ENCODE measurements at places on chromosomes 1 and 21. TPM values are rescaled to one million over a fixed set of nuclear protein-coding genes. Genes with fewer than 3 reads are reported as not detected.

Gene KLF17
- total RNA-seq = not detected

Gene PSRC1
- total RNA-seq = 0.84 TPM

Gene USP48
- 11.5 TPM for total RNA-seq

Gene ITLN2
- total RNA-seq = not detected

Gene RHBDL2
- total RNA-seq = not detected

Gene LCE1F
- not detected for total RNA-seq

Gene C8B
- not detected for total RNA-seq

Gene CCDC27
- total RNA-seq = 0.09 TPM

DNA sequence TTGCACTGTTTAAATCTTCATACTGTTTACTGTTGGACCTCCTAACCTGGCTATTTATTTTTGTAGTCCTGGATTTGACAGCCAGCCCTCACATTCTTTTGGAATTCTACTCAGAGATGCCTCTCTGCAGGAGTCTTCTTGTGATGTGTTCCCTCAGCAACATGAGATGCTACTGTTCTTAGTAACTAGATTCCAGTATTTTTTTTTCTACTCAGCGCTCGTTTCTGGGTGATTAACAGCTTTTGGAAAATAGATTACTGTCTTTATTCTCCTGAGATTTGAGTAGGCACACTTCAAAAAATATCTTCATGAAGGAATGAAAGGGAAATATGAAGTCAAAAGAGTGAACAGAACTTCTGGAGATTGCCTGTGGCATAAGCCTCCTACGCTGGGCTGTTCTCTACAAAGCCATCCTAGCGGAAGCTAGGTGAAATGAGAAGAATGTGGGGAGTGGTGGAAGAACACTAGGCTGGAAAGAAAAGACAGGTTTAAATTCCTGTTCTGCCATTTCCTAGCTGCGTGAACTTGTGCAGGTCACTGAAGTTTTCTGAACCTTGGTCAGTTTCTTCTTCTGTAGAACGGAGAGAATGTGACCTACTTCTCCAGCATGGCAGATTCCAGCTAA lies 75.9 kb downstream of the LRRC8C start:
- no peak overlapping the region for H3K4me3 ChIP-seq
- H3K27me3 ChIP-seq = no peaks in the 10 kb centered on the region
- DNase-seq = no peak
- H3K4me1 ChIP-seq = no peaks in the 10 kb centered on the region
- no peaks in the 10 kb centered on the region for H3K36me3 ChIP-seq
- no peak overlapping the region for H3K27ac ChIP-seq

DNA sequence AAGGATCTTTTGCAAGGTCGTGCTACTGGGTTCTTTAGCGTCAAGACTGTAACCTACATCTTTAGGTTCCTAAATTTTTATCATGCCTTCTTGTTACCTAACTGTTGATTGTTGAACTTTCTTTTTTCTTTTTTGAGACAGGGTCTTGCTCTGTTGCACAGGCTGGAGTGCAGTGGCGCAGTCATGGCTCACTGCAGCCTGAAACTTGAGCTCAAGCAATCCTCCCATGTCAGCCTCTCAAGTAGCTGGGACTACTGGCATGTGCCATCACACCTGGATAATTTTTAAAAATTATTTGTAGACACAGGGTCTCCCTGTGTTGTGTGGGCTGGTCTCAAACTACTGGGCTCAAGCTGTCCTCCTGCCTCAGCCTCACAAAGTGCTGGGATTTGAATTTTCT lies 52.9 kb downstream of the NFIA start:
- DNase-seq = no peak
- no peak overlapping the region for H3K4me3 ChIP-seq
- no peak overlapping the region for H3K27ac ChIP-seq
- H3K27me3 ChIP-seq = no peaks in the 10 kb centered on the region

GRCh38 chr1:154750681-154751665 lies 119.1 kb downstream of the KCNN3 start:
- H3K27me3 ChIP-seq = no peaks in the 10 kb centered on the region
- no peak for DNase-seq

DNA sequence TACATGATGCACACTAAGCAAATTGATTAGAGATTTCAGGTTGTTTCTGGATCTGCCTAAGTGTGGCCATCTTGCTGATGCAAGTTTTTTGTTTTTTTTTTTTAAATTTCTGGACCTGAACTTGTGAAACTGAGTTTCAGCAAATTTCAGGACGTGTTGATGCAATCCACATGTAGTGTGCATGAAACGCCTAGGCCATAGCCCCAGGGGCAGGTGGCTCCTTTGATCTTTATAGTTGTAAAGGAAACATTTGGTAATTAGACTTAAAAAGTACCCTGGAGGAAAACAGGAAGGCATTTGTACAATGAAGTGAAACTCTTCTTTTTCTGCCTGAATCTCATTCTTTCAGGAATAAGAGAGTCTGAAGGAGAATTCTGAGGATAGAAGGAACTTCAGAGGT lies 162.2 kb upstream of the LHX8 start:
- H3K4me1 ChIP-seq = no peaks in the 10 kb centered on the region
- no peaks in the 10 kb centered on the region for H3K36me3 ChIP-seq
- no peak overlapping the region for H3K27ac ChIP-seq
- H3K27me3 ChIP-seq = no peaks in the 10 kb centered on the region
- H3K4me3 ChIP-seq = no peak overlapping the region

GRCh38 chr21:44648557-44649311 lies 2.5 kb downstream of the KRTAP10-11 start:
- no peak overlapping the region for H3K27ac ChIP-seq
- H3K36me3 ChIP-seq = no peaks in the 10 kb centered on the region
- no peak overlapping the region for H3K4me3 ChIP-seq
- H3K4me1 ChIP-seq = no peaks in the 10 kb centered on the region

DNA sequence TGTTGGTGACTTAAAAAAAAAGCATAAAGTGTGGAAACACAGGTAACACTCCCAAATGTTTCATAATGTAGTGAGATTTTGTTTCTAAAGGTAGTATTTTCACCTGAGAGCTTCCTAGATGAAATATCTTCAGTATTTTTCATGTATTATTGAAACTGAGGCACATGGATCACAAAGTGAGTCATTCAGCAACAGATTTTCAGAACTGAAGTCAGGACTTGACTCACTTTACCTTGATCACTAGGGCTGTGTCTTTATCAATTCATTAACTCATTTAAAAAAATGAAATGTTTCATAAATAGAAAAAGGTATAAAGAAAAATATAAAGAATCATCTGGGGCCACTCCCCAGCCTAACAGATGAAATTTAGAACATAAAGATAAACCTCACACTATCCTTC lies 66.5 kb upstream of the RCC1 start:
- no peak for DNase-seq
- peaks cover 28% of the 10 kb centered on the region for H3K4me1 ChIP-seq
- H3K27me3 ChIP-seq = no peaks in the 10 kb centered on the region
- no peak overlapping the region for H3K27ac ChIP-seq
- H3K36me3 ChIP-seq = no peaks in the 10 kb centered on the region

DNA sequence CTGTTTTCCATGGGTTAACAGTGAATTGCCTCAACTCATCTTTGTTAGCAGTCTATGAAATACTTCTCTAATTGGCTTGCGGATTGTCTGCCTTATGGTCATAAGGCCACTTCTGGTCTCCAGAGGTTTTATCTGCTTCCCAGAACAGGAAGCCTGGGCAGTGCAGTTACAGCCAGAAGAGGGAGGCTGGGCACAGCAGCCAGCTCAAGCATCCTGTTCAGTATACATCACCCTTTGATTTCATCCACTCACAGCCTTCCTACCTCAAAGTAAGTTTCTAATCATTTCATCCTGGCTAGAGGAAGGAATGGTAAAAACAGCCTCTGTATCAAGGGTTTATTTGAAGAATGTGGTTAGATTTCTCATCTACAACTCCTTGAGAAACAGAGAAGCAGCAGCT lies 311.5 kb upstream of the DEPDC1 start:
- no peak overlapping the region for H3K27ac ChIP-seq
- no peaks in the 10 kb centered on the region for H3K36me3 ChIP-seq
- no peaks in the 10 kb centered on the region for H3K4me1 ChIP-seq
- no peak for DNase-seq
- no peak overlapping the region for H3K4me3 ChIP-seq

- no peaks in the 10 kb centered on the region for H3K36me3 ChIP-seq
- peak overlapping the region; percentile 99 for H3K27ac ChIP-seq
- no peaks in the 10 kb centered on the region for H3K27me3 ChIP-seq
- peak overlapping the region; percentile 87 for H3K4me3 ChIP-seq
- H3K4me1 ChIP-seq = peaks cover 31% of the 10 kb centered on the region
Measured at GRCh38 chr1:226940806-226941067, 643 bp downstream of the COQ8A start.

DNA sequence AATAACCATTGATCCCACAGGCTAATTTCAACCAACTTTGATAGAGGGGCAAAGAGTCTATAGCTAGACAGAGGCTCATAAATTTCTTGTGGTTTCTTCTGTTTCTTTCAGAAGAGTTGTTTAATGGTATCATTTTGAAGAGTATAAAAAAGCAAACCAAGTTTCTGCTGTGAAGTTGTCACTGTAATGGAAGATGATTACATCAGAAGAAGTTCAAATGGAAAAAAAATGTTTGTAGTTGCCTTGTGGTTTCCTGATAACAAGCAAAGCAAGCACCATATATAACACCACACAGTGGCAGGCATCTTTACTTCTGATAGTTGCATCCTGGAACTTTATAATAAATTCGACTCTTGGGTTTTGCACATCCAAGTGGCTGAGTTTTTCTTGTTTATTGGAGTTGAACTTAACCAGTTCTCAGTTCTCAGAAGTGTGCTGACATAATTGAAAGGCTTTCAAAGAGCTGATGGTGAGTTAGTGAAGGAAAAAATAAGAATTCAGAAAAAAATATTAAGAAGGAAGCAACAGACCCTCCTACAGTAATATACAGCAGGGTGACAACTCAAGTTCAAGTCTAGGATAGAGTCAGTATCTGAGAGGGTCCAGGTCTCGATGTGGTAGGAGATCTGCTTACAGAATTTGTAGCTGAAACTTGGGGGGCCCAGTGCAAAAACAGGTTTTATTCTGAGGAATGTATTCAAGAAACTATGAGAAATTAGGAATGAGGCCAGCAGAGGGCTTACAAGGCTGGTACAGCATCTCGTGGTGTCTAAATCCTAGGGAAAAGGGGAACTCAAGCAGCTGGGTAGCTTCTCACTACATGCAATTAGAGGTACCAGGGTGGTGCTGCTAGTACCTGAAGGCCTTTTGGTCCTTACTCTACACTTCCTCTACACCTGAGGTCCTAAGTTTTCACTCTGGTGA lies 123.5 kb downstream of the CRB1 start:
- no peaks in the 10 kb centered on the region for H3K36me3 ChIP-seq
- DNase-seq = no peak
- H3K27me3 ChIP-seq = no peaks in the 10 kb centered on the region
- no peaks in the 10 kb centered on the region for H3K4me1 ChIP-seq

DNA sequence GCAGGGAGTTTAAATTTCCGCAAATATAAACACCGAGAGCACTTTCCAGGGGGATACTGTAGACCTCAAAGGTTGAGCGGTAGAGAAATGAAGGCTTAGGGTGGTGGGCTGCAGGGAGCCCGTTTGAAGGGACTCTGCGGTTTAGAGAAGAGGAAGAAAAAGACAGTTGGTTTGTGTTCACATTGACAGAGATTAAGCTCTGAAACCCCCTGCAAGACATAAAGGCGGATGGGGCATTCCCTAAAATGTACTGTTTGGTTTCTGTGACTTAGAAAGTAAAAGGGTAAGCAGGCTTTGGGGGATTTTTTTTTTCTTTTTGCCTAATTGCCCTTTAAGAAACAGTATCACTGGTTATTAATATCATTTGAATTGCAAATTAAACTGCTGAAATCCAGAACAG lies 1.3 kb downstream of the KAZN start:
- no peaks in the 10 kb centered on the region for H3K4me1 ChIP-seq
- H3K36me3 ChIP-seq = no peaks in the 10 kb centered on the region
- peaks cover 46% of the 10 kb centered on the region for H3K27me3 ChIP-seq
- H3K4me3 ChIP-seq = no peak overlapping the region

DNA sequence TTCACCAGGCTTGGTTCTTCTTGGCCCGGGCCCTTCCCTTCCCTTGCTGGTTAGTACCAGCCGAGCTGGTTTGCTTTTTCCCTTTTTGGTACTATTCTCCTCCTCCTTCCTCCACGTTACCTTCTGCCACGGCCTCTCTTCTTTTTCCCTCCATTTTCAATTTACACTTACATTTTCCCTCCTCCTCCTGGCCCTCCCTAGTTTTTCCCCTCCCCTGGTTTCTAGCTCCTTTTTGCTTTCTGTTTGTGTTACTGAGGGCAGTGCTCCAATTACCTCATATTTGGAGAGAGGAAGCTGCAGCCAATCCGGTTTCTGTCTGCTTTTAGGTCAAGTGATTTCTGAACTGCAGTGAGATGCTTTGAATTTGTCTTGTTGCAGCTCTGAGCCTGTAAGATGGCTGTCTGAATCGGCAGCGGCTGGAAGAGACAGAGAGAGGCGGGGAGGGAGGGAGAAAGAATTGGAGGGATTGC lies 63.7 kb downstream of the MACF1 start:
- no peaks in the 10 kb centered on the region for H3K27me3 ChIP-seq
- no peaks in the 10 kb centered on the region for H3K36me3 ChIP-seq
- peaks cover 54% of the 10 kb centered on the region for H3K4me1 ChIP-seq
- peak overlapping the region; percentile 46 for H3K4me3 ChIP-seq

GRCh38 chr1:201506092-201506491 lies 831 bp downstream of the CSRP1 start:
- DNase-seq = no peak
- H3K36me3 ChIP-seq = no peaks in the 10 kb centered on the region
- H3K27me3 ChIP-seq = no peaks in the 10 kb centered on the region
- peak overlapping the region; percentile 56 for H3K4me3 ChIP-seq
- H3K4me1 ChIP-seq = peaks cover 23% of the 10 kb centered on the region

DNA sequence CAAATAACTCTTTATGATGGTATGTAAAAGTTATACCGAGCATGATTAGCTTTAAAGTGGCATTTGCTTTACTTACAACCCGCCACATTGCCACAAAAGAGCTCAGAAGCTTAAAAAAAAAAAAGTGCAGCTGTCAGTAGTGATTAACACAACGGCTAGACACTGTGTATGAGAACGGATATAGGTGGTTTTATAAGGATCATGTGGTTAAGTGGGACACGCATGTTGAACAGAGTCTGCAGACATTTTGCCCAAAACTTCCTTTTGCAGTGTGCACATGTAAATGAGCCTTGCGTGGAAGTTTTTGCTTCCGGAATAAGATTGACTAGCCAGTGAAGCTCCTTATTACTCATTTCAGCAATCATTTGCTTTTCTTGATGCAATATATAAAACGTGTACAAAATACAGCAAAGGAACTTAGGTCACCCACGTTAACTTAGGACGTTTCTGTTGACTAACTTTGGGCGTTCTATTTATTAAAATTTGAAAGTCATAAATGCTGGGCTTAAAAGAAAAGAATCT lies 58.7 kb upstream of the RGS1 start:
- H3K27ac ChIP-seq = no peak overlapping the region
- no peaks in the 10 kb centered on the region for H3K36me3 ChIP-seq
- no peak overlapping the region for H3K4me3 ChIP-seq
- no peaks in the 10 kb centered on the region for H3K4me1 ChIP-seq
- no peaks in the 10 kb centered on the region for H3K27me3 ChIP-seq

GRCh38 chr21:26842974-26843932 lies 2.0 kb downstream of the ADAMTS1 start:
- peak overlapping the region; percentile 90 for H3K27ac ChIP-seq
- H3K4me1 ChIP-seq = peaks cover 43% of the 10 kb centered on the region

GRCh38 chr1:23720256-23720995 lies 22.8 kb upstream of the ELOA start:
- no peak for DNase-seq
- H3K36me3 ChIP-seq = no peaks in the 10 kb centered on the region
- no peak overlapping the region for H3K4me3 ChIP-seq
- peaks cover 6% of the 10 kb centered on the region for H3K4me1 ChIP-seq
